ENCODE measurements at places on chromosomes 2 and 18.

GRCh38 chr2:54613794-54614257 is 109.6 kb upstream of the EML6 start:
- DNase-seq, result no peak

- DNase-seq, result no peak
Observed at GRCh38 chr2:42495234-42495581, 1.4 kb upstream of the KCNG3 start.

DNA sequence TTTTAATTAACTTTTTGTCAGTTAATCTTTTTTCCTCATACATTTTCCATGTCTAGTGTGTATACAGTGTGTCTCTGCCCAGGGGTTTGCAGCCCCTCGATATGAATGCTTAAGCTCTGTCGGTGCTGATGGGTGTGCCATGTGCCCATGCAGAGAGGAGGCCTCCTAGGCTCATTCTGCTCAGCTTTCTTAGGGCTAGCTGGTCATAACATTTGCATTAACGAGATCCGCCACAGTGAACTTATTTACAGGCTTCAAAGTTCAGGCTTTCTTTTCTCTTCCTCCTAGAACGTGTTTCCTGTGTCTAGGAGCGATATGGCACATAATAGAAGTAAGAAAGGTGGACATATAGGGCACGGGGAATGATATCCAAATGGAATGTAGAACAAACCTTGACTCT is 783.3 kb downstream of the PLCL1 start:
- no peak for DNase-seq

DNA sequence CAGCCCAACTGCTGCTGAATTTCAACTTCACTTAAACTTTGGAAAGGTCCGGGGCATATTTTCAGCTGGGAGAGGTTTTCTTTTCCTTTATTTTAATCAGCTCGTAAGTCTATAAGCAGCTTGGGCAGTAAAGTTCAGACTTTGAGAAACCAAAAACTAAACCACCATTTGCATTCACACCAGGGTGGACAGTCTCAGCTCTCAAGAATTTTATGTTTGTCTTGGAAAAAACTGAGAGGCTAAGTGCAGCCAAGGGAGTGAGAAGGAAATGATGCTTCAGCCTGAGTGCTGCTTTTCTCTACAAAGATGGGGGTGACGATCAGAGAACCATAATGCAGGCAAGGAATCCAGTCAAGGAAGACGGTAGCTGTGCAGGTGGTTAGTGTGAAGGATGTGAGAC is 30.2 kb downstream of the MCFD2 start:
- no peak for DNase-seq

GRCh38 chr2:146138820-146139219 is 1618.9 kb upstream of the ZEB2 start:
- no peak for DNase-seq

- DNase-seq, result no peak
Observed at GRCh38 chr2:9163306-9164111, 43.1 kb upstream of the ASAP2 start.

DNA sequence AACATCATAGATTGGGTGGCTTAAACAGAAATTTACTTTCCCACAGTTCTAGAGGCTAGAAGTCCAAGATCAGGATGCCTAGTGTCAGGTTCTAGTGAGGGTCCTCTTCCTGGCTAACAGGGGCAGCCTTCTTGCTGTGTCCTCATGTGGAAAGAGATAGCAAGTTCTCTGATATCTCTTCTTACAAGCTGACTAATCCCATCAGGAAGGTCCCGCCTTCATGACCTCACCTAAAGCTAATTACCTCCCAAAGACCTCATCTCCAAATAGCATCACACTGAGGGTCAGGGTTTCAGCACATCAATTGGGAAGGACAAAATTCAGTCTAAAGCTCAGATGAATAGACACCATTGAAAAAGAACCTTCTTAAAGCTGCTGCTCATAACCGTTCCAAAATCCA is 22.9 kb downstream of the ACVR1 start:
- DNase-seq, result no peak

GRCh38 chr2:150280231-150280630 is 207.2 kb downstream of the RND3 start:
- no peak for DNase-seq

- no peak for DNase-seq
Observed at GRCh38 chr18:44474591-44474990, 206.1 kb upstream of the SETBP1 start.

DNA sequence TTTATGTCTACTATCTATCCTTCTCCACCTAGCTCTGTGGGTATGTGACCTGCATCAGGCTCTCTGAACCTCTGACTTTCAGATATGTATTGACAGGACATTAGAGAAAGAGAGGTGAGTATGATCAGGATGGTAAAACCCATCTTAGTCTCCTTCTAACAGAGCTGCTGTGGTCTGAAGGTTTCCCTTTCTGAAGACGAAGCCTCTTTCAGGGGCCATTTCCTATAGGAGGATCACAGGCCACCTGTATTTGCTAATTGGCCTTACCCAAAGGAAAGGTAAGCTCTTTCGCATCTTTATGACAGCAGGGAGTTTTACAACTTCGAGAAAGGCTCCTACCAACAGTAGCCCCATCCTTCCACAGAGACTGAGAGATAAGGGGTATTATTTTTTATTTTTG is 442.9 kb downstream of the KCNJ3 start:
- no peak for DNase-seq

- no peak for DNase-seq
Observed at GRCh38 chr2:208280933-208281332, 14.9 kb downstream of the PIKFYVE start.

DNA sequence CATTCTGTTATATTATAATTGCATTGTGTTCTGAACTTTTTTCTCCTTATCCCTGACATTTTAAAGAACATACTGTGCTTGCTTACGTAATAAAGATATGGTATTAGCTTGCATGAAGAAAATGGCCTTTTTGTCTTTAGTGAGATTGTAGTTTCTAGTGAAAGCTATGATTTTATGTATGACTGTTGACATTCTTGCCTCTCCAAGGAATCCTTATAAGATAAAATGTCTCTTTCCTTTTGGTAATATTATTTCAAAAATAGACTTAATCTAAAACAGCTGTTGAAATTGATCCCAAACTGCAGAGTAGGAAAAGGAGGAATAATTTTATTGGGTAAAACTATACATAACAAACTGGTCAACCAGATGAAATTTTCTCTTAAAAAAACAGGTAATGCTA is 40.8 kb upstream of the CCDC102B start:
- no peak for DNase-seq

- no peak for DNase-seq
Observed at GRCh38 chr18:67735506-67735905, 219.0 kb upstream of the DSEL start.

- DNase-seq, result no peak
Observed at GRCh38 chr2:11096591-11096990, 58.7 kb upstream of the SLC66A3 start.

- no peak for DNase-seq
Observed at GRCh38 chr18:57659460-57660102, 37.9 kb upstream of the NARS1 start.

DNA sequence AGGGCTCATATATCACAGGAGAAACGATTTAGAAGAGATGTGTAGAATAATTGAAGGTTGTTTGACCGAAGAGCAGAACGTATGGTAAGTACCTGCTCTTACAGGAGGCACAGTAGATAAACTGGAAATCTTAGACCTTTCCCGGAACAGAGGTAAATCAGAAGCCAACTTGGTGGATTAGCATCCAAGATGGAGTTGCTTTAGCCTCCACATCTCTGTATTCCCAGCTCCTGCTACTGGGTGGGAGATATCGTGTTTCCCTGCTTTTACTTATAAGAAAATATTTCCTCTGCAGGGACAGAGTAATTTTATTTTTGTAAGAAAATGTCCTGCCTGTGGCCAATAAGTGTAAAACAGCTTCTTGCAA is 164.5 kb downstream of the SLC39A10 start:
- no peak for DNase-seq

DNA sequence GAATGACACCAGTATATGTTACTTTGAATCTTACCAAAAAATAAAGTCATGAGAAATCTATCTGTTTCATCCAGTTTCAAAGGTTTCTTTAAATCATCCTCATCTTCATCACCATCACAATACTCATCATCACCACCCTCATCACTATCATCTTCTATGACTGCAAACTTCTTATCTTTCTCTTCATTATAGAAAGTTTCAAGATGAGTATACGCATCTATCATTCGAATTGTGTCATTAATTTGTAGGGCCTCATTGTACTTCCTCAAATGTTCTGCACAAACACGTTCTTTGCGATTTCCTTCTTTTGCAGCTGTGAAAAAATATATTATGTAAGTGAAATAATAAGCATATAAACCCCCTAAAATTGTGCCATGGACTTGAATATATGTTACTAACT is 34.1 kb upstream of the FAP start:
- DNase-seq, result no peak

DNA sequence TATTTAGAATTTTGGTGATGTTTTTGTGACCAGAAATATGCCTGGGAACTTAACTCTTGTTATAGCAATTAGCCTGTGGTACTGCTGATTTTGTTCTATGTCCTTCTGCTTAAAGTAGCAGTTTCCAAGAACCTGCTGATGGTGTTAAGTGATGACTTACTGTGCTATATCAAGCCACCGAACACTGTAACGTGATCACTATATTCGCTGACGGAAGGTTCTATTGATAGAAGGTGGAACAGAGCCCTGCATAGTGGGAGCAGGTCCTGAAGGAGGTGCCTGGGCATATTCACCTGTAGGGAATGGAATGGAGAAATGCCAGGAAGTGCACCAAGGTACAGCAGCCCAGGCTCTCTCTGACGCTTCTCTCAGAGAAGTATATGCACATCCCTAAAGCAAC is 76.8 kb downstream of the UXS1 start:
- DNase-seq, result no peak

DNA sequence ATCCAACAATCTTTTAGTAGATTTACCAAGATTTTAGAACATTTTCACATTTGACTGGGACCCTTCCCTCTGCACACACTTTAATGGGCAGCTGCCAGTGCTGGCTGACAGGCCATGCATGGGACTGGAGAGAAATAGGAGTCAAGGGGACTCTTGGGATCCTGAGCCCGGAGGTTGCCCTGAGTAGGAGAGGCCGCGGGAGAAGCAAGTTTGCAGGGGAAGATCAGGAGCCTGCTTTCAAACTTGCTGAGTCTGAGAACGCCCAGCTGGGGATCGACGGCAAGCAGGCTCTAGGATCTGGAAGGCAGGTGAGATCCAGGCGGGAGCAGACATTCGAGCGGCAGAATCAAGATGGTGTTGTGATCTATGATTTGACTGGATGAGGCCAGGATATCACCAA is 186.1 kb downstream of the HDAC4 start:
- DNase-seq, result no peak

DNA sequence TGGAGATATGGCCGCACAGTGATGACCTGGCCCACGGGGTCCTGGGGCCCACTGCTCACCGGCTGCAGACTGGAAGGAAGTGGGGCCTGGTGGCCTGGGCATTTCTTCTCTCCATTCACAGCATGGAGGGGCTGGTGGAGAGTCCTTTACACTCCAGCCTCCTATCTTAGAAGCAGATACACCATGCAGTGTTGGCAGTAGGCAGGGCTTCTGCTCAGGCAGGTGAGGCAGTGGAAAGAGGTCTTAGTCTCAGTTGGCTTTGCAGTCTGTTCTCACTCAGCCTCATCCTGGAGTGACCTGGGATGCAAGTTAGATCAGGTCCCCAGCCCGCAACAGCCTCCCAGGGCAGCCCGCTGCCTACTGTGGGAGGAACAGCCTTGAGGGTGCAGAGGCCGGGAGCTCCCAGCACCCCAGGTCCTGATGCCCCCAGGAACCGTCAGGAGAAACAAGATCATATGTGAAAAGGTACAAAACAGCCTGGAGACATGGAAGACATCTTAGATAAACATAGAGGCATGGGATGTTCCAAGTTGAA is 45.8 kb upstream of the OTOS start:
- DNase-seq, result no peak

GRCh38 chr2:233473878-233474277 is 92.7 kb downstream of the USP40 start:
- DNase-seq, result no peak

GRCh38 chr2:106995556-106995955 is 109.6 kb upstream of the ST6GAL2 start:
- DNase-seq, result no peak

DNA sequence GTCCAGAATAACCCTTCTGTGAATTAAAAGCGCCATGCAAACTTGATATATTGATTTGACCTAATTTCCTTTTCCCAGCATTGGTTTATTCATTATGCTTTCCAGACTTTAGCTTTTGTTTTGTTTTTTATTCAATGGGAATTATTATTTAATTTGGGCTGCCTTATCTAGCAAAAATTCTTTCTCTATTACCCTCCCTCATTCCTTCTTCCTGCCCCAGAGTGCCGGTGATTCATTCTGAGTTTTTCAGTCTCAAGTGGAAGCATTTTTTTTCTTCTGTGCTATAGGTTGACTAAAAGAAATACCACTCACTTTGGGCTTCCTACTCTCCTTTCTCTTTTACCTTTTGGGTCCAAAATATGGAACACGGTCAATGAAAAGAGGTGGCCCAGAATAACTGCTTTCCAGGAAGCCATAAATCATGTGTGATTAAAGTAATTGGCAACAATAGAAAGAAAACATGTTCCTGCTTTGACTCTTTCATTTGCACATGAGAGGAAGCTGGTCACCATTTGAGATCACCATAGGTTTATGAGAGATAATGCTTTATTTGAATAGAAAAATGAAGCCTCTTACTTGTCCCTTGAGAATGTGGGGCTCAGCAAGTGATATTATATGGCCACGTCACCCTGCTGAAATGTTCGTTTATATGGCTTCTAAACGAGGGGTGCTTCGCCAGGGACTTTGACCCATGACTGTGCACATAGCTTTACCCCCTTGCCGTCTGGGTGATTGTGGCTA is 422.8 kb upstream of the ZEB2 start:
- DNase-seq, result no peak

DNA sequence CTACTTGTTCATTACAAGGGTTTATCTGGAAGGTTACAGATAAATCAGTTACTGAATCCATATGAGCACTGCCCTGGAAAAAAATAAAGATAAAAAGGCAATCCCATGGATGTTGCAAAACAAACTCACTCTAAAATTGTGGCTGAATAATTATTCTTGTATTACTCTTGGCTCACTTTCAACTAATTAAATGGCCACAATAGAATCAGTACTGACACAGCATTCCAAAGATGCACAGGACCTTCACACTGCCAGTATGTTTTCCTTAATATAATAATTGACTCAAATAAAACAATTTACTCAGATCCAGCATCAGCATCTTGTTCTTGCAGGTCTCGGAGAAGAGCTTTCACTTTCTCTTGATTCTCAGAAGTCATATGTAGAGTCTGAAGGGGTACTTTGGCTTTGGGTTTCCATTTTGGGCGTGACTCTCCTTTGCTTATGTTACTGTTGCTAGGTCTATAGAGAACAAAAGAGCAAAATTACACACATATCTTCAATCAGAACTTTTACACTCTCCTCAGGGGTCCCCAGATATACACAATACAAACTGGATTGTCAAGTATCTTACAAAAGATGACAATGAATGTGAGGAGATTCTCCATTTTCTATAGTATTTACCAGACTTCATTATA is 12.6 kb downstream of the DHX57 start:
- no peak for DNase-seq

All from activated CD8-positive, alpha-beta memory T cell treated with anti-CD3 and anti-CD28 coated beads for 48 hours (primary cell).